Activated CD4-positive, alpha-beta T cell treated with anti-CD3 and anti-CD28 coated beads, Interleukin-2, Interleukin-6, amounts not matched to agents 100 ng/mL and 50 ng/mL, durations not matched to agents 16 hours and 8 hours (primary cell): ENCODE measurements at places on chromosomes 7 and 10.

- no peak for DNase-seq
Observed at GRCh38 chr10:81877596-81877995, 2.6 kb downstream of the NRG3 start.

DNA sequence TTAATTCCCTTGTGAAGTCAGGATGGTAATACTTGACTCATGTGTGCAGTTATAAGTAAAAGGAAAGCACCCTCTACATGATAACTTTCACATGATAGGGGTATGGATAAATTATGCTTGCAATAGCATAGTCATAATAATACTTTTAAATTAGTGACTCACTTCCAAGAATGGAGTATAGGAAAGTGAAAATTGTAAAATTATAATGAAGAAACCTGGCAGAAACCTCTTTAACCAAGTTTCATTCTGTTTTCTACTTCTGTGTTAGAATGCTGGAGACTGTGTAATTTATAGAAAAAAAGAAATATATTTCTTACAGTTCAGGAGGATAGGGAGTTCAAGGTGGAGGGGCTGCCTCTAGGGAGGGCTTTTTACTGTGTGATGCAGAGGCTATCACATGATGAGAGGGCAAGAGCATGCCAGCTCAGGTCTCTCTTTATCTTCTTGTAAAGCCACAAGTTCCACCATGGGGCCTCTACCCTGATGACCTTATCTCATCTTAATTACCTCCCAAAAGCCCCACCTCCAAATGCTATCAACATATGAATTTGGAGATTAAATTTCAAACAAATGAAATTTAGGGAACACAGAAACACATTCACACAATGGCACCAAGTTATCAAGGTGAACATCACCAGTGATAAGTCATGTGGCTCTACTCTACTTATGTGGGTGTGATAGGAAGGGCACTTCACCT is 43.2 kb downstream of the HDAC9 start:
- DNase-seq, result peak; percentile 42

GRCh38 chr10:57716884-57717283 is 550.8 kb downstream of the IPMK start:
- DNase-seq, result no peak

- peak; percentile 77 for DNase-seq
Observed at GRCh38 chr7:67371429-67372305, 375.0 kb downstream of the TYW1 start.

- DNase-seq, result no peak
Observed at GRCh38 chr7:79462390-79462789, 8.9 kb upstream of the MAGI2 start.

DNA sequence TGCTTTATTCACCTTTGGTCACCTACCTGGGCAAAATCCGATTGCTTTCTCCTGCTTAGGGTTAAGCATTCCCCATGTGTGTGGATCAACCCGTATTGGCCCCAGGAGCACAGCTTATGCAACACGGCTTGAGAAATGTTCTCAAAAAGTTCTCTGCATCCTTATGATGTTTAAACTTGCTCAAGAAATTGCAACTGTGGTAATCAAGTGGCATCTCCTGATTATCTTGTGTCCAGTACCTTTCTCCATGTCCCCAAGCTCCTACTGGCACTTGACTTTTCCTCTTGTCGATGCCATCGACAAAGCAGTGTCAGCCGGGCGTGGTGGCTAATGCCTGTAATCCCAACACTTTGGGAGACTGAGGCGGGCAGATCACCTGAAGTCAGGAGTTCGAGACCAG is 4.7 kb upstream of the PKD2L1 start:
- DNase-seq, result no peak

DNA sequence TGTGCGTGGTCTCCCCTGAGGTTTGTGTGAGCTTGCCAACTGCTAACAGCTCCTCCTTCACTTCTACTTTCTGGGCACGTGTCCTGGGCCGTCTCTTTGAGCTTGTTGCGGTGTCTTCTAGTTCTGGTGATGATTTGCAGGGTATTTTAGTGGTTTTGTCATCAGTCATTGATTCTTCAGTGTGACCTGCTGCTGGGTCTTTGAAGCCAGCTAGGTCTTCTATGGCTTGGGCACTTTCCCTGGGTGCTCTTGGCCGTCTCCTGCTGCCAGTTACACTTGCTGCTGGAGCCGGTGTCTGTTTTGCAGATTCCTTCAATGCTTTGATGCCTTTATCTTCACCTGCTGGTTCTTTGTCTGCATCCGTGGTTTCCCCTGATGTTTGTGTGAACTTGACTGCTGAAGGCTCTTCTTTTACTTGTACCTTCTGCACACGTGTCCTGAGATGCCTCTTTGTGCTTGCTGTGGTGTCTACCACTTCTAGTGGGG is 23.0 kb downstream of the MKI67 start:
- DNase-seq, result no peak

- no peak for DNase-seq
Observed at GRCh38 chr7:95793658-95794057, 21.3 kb downstream of the DYNC1I1 start.

DNA sequence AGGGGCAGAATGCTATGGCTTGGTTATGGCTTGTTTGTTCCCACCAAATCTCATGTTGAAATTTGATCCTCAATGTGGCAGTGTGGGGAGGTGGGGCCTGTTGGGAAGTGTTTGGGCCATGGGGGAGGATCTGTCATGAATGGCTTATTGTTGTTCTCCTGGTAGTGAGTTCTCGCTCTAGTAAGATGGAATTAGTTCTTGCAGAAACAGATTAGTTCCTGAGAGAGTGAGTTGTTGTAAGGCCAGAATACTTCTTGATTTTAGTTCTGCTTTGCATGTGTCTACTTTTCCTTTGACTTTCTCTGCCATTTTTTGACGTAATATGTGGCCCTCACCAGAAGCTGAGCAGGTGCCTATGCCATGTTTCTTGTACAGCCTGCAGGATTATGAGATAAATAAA is 188.2 kb downstream of the KIF20B start:
- no peak for DNase-seq

GRCh38 chr10:18104223-18104872 is 35.9 kb upstream of the CACNB2 start:
- DNase-seq, result peak; percentile 51

DNA sequence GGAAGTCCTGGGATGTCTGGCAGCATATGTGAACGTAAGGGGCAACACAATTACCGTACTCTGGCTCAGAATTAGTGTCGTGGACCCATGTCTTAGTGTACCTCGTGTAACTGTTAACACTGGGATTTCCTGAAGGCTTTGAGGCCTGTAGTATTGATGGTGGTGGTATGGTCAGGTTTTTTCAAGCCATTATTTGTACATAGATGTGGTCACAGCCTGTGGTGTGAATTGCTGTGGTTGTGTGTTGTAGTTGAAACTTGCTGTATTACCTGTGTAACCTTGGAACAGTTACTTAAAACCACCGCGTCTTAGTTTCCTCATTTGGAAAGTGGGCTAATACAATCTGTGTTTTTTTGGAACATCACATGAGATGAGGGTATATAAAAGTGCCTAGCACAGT is 5.3 kb downstream of the EXOC4 start:
- no peak for DNase-seq
